ENCODE measurements at places on chromosomes 5 and 9.

DNA sequence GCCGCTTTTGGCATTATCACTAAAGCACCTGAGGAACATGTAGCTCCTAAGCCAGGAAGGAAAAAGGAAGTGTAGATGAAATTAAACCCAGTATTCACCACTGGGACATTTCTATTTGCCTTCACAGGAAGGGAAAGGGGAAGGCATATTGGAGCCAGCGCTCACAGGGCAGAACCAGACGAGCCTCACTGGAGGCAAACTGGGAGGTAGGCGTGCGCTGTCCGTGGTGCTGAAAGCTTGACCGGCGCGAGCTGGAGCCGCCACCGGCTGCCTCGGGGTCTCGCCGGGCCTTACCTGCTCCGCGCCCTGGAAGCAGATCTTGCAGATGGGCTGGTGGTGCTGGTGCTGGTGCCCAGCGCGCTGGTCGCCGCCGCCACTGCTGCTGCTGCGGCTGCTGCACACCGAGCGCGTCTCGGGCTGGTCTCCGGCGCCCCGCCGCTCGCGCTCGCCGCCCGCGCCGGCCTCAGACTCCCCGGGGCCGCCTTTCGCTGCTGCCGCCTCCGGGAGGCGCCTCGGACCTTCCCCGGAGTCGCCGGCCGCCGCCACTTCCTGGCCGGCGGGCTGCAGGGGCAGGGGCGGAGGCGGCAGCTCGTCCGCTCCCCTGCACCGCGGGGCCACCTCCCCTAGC is 732 bp downstream of the MARCHF11 start:
- DNase-seq = peak; percentile 50

DNA sequence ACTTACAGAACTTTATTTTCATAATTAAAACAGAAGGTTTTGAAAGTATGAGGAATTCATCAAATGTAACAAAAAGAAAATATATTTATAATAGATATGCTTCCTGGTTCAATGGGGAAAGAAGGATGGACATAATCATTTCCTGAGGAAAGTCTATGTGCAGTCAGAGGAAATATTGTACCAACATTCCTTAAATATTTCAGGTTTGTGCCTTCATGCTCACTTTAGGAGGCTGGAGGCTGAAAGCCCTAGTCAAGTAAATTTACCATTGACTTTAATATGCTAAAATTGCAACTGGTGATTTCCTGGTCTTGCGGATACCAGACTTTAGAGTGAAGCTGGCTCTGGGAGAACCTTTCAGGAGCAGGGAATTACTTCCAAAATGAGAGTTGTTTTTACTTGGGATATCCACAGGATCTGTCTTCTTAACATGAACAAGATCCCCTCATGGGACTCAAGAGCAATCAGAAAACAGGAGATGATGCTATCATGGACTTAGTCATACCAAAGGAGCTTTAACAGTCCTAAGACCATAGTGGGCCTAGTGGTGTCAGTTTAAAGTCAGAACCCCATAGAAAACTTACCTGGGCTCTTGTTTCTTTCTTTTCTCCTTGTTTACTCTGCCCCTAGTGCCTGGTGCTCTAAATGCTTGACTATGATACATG is 762.8 kb upstream of the GRAMD2B start:
- peak; percentile 42 for DNase-seq

- DNase-seq = peak; percentile 58
These were observed 666 bp downstream of the SNX30 start for GRCh38 chr9:112751056-112751795.

DNA sequence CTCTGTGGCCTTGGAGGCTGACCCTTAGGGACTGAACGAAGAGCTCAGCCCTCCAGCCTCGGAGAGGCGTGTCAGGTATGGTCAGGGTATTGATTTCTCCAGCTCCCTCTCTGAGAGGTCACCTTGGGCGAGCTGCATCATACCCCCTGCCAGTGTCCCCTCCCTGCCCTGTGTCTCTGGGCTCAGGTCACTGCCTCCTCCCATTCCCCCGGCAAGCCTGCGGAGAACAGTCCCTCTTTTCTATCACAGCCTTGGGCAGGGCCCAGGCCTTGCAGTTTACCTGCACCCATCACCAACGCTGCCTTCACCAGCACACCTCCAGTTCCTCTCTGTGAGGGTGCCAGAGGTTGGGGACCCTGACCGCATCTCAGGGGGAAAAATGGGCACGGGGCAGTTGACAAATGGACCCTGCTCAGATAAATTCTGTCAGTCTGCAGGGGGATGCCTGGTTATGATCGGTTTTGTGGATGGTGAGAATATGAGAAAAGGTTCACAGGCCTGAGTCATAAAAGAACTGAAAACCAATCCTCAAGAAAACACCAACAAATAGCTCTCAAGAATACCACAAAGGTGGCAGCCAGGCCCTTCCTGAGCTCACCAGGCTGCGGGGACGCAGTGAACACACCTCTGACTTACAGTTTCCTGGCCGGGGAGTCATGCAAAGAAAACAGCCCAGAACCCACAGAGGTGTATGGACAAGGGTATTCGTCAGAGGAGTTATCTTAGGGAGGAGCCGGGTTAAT is 24.7 kb upstream of the RXRA start:
- DNase-seq = no peak

- DNase-seq = no peak
These were observed 36.9 kb downstream of the FAM78A start for GRCh38 chr9:131239161-131239975.

DNA sequence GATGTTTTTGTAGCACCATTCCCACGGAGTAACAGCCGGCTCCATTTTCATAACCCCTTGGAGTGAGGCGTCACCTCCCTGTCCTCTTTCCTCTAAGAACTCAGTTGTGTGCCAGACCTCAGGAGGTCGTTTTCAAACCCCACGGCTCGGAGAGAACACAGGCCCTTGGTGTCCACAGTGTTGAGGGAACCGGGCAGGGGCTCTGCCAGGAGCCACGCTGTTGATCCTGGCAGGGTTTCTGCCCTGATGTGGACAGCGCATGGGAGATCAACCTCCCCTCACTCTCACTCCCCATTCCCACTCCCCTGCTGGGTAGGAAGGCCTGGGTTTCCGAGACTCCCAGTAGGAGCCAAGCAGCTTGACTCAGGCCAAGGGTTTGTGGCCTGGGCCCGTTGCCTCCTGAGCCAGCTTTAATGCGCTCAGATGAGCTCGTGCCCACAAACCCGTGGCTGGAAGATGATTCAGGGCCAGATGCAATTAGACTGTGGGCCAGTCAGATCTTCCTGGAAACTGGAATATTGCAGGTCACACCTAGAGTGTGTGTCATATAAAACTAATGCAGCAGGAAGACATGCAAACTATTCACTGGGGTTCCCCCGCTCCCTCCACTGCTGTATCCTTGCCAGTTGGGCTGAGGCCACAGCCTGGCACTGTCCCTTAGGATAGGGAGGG is 133.4 kb downstream of the SLC12A2 start:
- peak; percentile 58 for DNase-seq

GRCh38 chr9:127020036-127020801 is 102.2 kb downstream of the ANGPTL2 start:
- peak; percentile 34 for DNase-seq
